ENCODE measurements at places on chromosomes 7 and 10. TPM values are rescaled to one million over a fixed set of nuclear protein-coding genes. Genes with fewer than 3 reads are reported as not detected.

Gene COL28A1
- total RNA-seq: 2.1 TPM

Gene GHRHR
- total RNA-seq: not detected

Gene CASP2
- 9.4 TPM for total RNA-seq

Gene ADAMTS14
- 5.7 TPM for total RNA-seq

Gene LIPF
- not detected for total RNA-seq

Gene FAM25A
- not detected for total RNA-seq

Gene KCNIP2
- 2.1 TPM for total RNA-seq

Gene HOXA10
- total RNA-seq: 13.6 TPM

Gene LLCFC1
- not detected for total RNA-seq

Gene ADIRF
- total RNA-seq: 11.5 TPM

Gene SYT15B
- not detected for total RNA-seq

Gene C10orf67
- under 0.01 TPM for total RNA-seq

Gene TMEM229A
- total RNA-seq: not detected

Gene GPER1
- total RNA-seq: 5.2 TPM

Gene ADAM12
- total RNA-seq: 13.0 TPM

Gene GPR26
- not detected for total RNA-seq

Gene NIPSNAP2
- total RNA-seq: 56.4 TPM

Gene FGFBP3
- 1.6 TPM for total RNA-seq

Gene CYP2W1
- not detected for total RNA-seq
